ENCODE measurements at places on chromosomes 4 and X.

DNA sequence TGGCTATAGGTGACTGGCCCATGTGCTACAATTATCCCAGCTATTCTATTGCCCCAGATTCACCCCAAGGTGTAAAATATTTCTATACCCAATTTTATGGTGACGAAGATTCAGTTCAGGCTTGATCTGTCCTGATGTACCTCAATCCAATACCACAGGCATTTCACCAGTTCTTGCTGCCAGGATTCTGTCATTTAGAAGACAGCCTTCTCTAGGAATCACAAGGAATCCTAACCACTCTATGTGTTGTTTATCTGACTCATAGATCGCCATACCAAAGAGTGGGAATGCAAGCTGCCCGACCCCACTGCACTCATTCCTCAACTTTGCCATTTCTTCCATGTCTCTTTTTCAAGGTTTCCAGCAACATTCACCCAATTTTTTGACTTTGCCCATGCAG, 355.0 kb upstream of the EMCN start:
- DNase-seq = no peak

- no peak for DNase-seq
Observed at GRCh38 chr4:126221717-126222340, 907.1 kb downstream of the FAT4 start.

- no peak for DNase-seq
Observed at GRCh38 chr4:3348621-3349020, 55.8 kb downstream of the RGS12 start.

- no peak for DNase-seq
Observed at GRCh38 chr4:25103418-25103817, 56.8 kb downstream of the SEPSECS start.

DNA sequence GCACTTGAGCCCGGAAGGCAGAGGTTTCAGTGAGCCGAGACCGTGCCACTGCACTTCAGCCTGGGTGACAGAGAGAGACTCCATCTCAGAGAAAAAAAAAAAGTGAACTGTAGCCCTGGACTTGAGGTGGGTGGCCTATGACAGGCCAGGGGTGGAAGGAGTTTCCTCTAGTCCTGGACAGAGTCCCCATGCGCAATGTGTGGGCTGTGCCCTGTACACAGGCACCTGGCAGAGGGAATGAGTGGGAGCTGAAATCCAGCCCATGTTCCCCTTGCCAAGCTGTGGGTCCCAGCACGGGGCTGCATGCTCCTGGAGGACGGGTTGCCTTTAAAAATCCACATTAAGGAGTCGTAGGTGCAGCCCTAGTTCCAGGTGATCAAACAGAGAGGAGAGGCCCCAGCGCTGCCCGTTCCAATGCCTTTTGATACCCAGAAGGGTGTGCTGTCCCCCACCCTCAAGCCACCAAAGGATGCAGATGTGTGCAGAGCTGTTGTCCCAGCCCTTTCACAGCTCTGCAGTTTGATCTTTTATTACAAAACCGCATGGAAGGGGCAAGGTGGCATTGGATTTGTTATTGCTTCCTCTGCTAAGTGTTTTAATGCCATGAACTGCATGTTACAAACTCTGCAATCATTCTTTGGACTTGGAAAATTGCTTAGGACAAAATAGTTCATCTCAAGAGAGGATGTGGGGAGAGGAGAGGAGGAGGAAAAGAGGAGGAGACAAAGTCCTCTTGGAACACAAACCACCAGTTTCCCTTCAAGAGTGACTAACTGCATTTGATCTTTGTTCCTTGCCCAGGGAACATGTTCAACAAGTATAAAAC, 38.0 kb upstream of the PDK3 start:
- no peak for DNase-seq

DNA sequence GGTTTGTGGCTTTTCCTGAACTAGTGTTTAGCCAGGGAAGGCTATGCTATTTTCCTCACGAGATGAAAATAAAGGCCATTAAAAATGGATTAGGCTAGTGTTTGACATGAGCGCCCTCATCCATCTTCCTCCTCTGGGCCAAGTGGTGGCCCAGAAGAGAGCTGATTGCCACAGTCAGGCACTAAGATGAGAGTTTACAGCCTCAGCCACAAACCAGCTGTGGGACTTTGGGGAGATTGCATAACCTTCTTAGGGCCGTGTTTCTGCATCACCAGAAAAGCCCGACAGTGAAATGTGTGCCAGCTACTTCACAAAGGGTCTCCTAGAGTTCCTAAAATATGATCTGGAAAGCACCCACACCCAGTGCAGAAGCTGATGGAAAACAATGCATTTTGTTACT, 42.3 kb upstream of the LNX1 start:
- DNase-seq = no peak

GRCh38 chr4:159239629-159240028, 136.8 kb downstream of the RAPGEF2 start:
- DNase-seq = no peak

DNA sequence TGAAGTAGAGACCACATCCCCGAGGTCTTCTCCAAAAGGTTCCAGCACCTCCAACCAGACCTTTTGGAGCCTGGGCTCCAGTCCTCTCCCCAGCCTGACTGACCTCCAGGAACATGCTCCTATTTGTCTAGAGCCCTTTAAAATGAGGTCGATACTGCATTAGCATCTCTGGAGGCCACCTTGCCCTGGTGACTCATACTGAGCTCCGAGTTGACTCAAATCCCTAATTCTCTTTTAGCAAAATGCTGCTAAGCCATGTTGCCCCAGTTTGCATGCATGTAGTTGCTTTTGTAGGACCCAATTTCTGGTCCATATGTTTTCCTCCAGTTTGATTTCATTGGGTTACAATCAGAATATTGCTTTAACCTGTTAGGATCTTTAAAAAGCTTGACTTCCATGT, 43.5 kb upstream of the CITED1 start:
- no peak for DNase-seq

DNA sequence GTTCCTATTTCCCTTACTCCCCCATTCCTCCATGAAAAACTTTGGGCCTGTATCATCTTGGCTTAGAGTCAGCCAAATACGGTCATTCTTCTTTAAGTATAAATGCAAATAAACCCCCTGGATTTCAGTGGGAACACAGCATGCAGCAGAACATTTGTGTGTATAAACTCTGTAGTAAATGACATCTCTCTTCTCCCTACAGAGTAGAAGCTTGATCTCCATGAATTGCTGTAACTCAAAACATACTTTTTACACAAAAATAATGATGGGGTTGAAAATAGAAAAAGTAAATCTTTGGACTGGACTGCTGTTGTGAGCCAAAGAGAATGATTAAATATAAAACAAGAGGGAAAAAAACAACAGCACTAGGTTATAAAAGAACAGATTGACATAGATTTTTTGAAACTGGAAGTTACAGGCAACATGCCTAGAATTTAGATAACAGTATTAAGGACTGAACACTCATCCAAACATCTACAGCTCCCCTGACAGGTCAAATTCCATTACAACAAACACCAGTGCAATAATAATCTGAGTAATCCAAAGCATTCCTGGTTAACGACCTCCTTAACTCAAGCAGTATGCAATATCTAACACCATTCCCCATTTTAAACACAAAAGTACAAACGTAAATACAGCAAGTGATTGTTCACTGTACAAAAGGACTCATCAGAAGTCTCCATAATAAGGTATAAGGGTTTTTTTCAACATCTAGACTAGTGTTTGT, 30.7 kb downstream of the TSPAN5 start:
- no peak for DNase-seq

- DNase-seq = no peak
Observed at GRCh38 chrX:70009970-70010369, 39.8 kb downstream of the AWAT2 start.

DNA sequence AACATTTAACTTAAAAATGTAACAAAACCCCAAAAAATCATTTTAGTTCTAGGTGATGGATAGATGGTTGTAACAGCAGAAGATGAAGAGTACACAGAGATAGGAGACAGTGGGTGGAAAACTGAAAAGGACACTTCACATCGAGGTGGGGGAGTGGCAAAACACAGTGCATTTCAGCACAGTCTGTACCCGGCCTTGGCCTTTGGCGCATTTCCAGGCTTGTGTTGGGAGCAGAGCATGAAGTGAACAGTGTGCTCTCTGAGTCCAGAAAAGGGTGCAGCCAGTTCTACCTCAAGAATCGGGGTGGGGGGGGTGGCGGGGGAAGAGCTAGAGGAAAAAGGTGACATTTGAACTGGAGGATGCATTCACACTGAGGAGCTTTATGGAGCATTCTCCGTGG, 4.3 kb downstream of the TSPYL2 start:
- DNase-seq = no peak

DNA sequence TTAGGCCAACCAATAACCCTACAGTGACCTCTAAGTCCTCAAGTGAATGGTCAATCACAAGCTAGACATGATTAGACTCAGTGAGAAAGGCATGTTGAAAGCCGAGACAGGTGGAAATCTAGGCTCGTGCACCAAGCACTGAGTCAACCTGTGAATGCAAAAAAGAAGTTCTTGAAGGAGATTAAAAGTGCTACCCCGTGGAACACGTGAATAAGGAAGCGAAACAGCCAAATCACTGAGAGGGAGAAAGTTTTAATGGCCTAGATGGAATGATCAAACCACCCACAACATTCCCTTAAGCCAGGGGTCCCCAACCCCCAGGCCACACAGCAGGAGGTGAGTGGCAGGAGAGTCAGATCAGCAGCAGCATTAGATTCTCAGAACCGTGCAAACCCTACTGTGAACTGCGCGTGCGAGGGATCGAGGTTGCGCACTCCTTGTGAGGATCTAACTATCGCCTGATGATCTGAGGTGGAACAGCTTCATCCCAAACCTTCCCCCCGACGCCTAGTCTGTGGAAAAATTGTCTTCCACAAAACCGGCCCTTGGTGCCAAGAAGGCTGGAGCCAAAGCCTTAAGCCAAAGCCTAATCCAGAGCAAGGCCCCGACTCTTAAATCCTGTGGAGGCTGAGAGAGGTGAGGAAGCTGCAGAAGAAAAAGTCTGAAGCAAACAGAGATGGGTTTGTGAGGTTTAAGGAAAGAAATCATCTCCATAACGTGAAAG, 19.5 kb upstream of the PDE6B start:
- DNase-seq = no peak

- DNase-seq = no peak
Observed at GRCh38 chr4:90375081-90375480, 247.9 kb downstream of the CCSER1 start.

DNA sequence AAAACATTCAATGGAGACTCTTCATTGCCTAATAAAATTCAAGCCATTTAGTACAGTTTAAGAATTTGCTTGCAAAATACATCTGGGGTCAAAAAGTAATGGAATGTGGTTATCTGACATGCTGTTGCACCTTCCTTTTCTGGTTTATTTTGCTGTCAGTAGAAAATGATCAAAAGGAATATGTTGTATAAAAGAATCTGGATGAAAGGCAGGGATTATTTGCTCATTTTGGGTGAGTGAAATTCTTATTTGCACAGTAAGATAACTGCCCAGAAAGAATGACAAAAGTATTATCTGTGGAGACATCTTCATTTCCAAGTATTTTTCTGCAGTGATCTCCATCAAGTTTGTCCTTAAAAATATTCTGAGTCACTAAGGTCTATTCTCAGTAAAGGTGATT, 30.4 kb downstream of the BOD1L1 start:
- DNase-seq = no peak

DNA sequence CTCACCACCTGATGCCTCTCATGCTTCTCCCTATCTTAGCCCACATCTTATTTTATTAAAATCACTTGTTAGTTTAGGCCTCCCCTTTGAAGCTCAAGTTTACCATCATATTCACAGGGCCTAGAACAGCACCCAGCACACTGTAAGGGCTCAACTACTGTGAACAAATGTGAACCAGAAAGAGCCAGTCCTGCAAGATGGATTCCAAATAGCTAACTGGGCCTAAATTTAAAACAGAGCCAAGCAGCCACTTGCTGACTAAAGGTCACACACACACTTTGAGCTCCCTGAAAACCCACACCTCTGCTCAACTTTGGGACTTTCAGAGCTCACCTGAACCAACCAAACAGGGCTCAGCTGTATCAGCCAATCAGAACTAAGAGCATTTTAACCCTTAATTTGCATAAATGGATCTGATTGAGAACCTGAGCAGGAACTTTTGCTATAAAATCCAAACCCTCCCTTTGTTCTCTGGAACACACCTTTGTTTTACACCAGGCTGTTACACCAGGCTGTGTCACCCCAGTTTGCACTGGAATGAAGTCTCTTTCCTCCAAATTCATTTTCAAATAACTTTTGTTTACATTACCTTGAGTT, 62.1 kb upstream of the EXOC1L start:
- DNase-seq = no peak

DNA sequence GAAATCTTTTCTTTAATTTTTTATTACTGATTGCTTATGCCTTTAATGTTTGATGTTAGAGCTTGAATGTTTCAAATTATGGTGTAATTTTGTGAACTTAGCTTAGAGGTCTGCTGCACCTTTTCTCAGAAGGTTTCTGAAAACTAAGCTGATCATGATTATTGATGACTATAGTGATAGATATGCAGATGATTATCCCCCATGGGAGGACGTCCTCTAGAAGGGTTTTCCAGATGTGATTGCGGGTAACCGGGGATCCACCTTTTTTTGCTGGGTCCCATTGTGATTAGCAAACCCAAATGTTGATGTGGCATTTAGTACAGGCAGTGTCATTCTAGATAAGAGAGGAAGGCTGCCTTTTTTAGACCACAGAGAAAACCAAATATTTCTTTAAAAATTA, 272.9 kb downstream of the FBXO8 start:
- DNase-seq = no peak

DNA sequence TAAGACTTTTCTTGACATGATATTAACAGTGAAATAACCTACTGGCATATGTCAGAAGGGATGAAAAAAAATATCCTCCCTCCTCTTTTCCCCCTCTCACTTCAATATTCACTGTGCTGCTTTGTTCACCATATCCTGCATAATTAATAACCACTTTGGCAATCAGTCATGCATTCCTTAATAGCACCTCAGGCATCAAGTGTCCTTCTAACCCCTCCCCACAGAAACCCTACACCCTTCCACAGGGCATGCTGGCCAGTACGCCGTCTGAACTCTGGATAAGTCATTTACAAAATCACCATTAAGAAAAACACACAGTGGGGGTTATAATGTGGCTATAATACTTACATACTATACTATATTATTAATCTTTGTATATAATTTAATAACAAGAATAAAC, 165.9 kb downstream of the PDGFC start:
- DNase-seq = no peak

DNA sequence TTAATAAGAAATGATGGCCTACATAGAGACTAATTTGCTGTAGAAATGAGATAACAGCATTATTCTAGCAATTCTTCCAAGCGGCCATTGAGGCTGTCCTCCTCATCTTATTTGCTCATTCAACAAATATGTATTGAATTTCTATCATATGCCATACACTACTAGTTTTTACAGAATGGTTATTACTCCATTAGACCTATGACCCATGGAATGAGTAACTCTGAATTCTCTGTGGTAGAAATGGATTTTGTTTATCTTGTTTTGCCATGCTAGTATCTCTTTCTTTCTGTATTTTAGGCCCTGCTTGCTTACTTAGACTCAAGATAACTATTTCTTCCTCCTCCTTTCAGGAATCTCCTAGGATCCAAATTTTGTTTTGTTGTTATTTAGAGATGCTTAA, 103.5 kb downstream of the RPA4 start:
- DNase-seq = no peak

GRCh38 chr4:10036807-10037342, 15.6 kb upstream of the SLC2A9 start:
- DNase-seq = no peak

Data from stimulated activated CD8-positive, alpha-beta memory T cell treated with anti-CD3 and anti-CD28 coated beads, Interleukin-15, amount 100 ng/mL, for 4 hours (primary cell).